Activated CD4-positive, alpha-beta T cell treated with anti-CD3 and anti-CD28 coated beads, Interleukin-2, amount 10 ng/mL, durations not matched to agents 24 days and 14 days (primary cell): ENCODE measurements at places on chromosomes 12 and 14. TPM values are rescaled to one million over a fixed set of nuclear protein-coding genes. Genes with fewer than 3 reads are reported as not detected.

GRCh38 chr14:100781952-100782351 lies 44.0 kb upstream of the MEG3 start:
- no peak for DNase-seq

GRCh38 chr14:101791919-101792572 lies 30.5 kb downstream of the PPP2R5C start:
- DNase-seq: peak; percentile 63

- DNase-seq: no peak
These were observed 51.7 kb downstream of the ADGRD1 start for GRCh38 chr12:131005161-131006035.

DNA sequence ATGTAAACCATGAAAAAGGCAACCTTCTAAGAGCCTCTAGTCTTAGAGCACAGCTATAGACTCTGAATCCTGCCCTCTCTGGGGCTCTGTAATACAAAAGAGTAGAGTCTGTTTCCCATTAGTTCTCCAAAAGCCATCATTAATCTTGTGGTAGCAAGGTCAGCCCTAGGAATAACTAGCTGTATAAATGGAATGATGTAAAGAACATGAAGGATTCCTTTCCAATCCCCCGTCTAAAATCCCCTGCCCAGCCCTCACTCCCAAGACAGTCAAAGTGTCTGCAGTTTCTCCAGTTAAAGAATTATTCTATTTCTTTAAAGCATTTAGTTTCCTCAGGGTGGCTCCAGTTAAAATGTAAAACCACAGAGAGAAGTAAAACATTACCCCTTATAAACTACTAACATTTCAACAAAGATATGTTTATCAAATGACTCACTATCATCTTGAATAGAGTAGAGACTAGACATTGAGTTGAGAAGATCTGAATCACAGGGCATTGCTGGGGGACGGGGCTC lies 104.2 kb downstream of the ST8SIA1 start:
- DNase-seq: no peak

GRCh38 chr12:57270966-57271470 lies 20.0 kb upstream of the STAC3 start:
- no peak for DNase-seq

GRCh38 chr12:28780096-28780495 lies 369.0 kb upstream of the FAR2 start:
- DNase-seq: no peak

DNA sequence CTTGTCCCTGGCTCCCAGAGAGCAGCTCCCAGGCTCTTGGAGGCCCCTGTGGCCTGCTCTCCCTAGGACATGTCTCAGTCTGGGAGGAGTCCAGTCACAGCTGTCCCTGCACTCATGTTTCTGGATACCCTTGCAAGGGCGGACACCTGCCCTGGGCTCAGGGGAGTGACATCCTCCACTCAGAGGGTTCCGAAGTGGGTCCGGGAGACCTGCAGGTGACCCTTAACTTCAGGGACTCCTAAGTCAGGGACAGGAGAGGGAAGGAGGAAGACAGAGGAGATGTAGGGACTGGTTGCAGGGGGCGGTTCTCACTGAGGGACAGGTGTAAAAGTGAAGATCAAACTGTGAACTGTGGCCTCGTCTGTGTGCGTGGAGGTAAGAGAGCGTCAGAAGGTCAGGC lies 37.6 kb downstream of the CACNA2D4 start:
- peak; percentile 48 for DNase-seq

- no peak for DNase-seq
These were observed 127.2 kb upstream of the MYF6 start for GRCh38 chr12:80580254-80580653.

GRCh38 chr12:43177276-43177675 lies 374.7 kb downstream of the ADAMTS20 start:
- DNase-seq: no peak

GRCh38 chr12:42565633-42566032 lies 23.9 kb downstream of the PRICKLE1 start:
- DNase-seq: no peak

DNA sequence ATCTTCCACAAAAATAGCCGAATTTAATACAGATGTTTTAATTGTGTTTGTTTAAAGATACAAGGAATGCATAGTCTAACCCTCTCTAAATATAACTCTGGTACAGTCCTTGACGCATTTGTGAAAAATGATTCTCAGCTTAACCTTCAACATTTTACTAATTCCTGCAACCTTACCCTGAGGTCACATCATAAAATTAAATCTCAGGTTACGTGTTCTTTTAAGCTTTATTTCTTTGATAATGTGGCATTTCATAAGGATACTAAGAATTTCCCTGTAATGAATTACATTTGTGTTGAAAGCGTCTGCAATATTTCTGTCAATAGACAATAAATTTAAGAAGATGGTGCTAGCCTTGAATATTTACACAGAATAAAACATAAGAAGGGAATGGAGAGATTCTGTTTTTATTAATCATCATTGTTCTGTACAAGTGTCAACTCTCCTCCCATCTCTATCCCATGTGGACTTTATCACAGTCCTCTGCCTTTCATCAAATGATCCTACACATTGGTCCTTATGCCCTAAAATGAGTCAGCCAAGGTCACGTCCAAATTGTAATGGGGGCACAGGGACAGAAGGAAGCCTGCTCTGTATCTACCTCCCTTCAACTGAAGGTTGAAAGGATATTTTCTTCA lies 769.3 kb upstream of the FLRT2 start:
- DNase-seq: no peak

DNA sequence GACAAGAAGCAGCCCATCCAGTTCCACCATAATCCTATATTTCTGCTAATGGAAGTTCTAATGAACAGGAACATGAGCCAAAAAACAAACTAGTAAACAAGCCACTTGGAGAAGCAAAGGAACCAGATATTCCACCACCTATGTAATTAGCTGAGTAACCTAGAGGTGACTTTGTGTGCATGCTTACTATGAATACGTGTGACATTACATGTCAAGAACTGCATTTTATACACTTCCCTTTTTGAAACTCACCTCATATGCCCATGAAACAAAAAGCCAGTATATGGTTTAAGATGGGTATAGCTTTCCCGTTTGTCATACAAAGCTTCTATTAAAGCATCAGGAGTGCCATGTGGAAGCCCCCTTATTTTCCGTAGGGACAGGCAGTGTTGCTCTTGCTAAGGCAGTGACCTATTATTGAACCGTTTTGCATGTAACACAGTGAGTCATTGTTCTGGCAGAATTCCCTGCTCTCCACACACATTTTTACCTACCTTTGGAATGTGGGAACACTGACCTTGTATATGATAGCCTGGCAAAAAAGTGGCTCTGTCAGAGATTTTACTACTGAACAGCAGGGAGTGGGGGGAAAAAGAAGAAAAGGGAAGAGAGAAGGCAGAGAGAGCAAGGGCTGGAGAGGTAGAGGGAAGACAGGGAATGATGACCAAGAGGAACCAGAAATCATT lies 34.8 kb upstream of the FRMD6 start:
- DNase-seq: no peak

- DNase-seq: no peak
These were observed 165.9 kb downstream of the DERA start for GRCh38 chr12:16076970-16077522.

GRCh38 chr12:50224026-50224692 lies 57.0 kb upstream of the CERS5 start:
- peak; percentile 70 for DNase-seq

DNA sequence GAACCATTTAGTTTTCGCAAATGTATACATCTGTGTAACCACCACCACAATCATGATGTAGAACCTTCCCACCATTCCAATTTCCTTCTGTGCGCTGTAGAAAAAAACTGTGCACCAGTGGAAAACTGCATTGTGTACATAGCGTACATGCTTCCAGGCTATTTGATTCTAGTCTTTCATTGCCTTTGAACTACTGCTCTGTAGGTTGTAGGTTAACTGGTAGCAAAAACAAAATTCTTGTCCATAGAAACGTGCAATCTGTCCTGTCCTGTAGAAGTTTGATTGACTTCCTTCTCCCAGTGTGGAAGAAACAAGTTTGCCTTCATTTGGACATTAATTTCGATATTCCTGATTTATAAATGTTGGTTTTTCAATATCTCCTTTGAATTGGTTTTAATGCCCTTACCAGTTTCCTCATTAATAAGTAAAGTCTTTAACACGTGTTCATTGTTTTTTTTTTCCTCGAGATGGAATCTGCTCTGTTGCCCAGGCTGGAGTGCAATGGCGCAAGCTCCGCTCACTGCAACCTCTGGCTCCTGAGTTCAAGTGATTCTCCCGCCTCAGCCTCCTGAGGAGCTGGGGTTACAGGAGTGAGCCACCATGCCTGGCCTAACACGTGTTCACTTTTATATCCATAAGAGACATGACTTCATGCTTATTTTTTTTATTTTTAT lies 3.6 kb upstream of the ISM2 start:
- no peak for DNase-seq

GRCh38 chr12:11578461-11578993 lies 70.9 kb upstream of the ETV6 start:
- DNase-seq: no peak

GRCh38 chr12:50021031-50021430 lies 4.3 kb downstream of the RACGAP1 start:
- no peak for DNase-seq

- no peak for DNase-seq
These were observed 129.1 kb upstream of the TBX3 start for GRCh38 chr12:114812858-114813761.

DNA sequence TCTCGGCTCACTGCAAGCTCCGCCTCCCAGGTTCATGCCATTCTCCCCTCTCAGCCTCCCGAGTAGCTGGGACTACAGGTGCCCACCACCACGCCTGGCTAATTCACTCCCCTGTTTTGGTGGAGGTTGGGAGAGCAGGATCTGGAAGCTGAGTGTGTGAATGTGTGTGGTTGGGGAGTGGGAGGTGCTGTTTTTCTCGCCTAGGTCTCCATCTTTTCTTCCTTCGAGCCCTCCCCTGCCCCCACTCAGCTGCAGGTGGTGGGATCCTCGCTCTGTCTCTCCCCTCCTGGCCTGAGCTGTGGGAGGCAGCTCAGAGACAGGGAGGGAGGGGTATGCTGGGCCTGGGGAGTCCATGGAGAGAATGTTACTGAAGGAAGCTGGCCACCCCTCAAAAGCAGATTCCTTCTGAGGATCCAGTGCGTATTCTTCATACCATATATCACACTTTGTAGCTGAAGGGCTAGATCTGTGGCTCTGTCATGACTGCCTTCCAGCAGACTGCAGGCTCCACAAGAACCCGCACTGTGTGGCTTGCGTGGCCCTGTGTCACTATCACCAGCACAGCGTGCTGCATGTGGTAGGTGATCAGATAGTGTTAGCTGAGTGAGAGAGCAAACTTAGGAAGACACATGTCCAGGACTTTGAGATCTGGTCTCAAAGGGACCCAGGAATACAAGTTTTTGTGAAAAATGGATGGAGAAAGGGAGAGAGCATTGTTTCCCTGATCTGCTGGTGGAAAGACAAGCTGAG lies 2.8 kb downstream of the KRT83 start:
- no peak for DNase-seq

DNA sequence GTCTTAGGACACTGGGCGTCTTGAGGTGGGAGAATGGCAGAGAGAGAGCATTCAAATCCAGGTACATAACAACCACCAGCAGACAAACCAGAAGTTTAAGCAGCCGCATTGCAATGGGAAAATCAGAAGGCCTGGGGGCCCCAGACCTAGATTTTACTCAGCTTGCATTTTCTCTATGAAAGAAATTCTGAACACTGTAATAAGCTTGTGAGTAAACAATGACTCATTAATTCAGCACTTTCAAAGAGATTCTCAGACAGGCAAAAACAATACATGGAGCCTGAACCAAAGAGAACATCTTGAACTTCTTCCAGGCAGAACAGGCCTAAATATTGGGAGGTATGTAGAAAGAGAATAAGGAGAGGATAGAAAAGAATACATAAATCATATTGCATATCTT lies 69.8 kb upstream of the IFNG-AS1 start:
- DNase-seq: no peak

GRCh38 chr14:67856827-67857226 lies 37.2 kb downstream of the RAD51B start:
- no peak for DNase-seq

DNA sequence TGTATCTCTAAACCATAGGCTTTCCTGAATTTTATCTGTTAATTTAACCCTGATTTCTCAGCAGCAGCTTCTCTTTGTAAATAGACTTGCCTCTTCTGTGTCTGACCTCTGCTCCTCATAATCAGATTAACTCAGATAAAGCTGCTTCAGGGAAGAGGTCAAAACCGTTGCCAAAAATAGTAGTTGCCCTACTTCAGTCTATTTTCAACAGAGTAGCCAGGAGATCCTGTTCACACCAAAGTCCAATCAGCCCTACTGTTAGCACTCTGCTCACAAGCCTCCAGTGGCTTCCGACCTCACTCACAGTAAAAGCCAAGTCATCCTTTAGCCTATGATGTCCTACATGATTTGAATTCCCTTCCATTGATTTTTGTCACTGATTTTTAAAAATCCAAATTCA lies 258.4 kb downstream of the PPFIA2 start:
- DNase-seq: no peak

DNA sequence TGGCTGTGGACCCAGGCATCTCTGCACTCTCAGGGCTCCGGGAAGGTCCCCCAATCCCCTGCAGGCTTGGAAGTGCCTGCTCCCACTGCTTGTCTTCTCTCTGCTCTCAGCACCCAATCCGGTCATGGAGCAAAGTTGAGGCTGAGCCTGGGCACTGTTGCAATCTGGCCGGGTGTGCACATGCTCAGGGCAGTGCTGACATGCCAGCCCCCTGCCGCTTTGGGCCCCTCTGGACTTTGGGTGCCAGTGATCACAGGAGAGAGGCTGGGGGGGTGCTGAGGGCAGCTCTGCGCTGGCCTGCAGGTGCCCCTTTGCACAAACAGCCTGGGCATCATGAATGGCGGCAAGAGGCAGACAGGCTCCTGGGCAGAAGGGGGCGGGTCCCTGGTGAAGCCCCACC lies 85.4 kb upstream of the OSBPL8 start:
- DNase-seq: no peak

GRCh38 chr12:18476861-18477260 lies 215.5 kb downstream of the PIK3C2G start:
- no peak for DNase-seq

GRCh38 chr14:84857571-84857970 lies 672.4 kb upstream of the FLRT2 start:
- no peak for DNase-seq

TSPAN11 gene
- not detected in 2 replicates for total RNA-seq

CPM gene
- 63.5 and 76.5 TPM in 2 replicates for total RNA-seq

ERBB3 gene
- total RNA-seq: 0.14 and 0.57 TPM in 2 replicates

VDR gene
- total RNA-seq: 267 and 277 TPM in 2 replicates

TPH2 gene
- not detected in 2 replicates for total RNA-seq

NAP1L1 gene
- total RNA-seq: 652 and 689 TPM in 2 replicates

BEGAIN gene
- 3.0 and 4.8 TPM in 2 replicates for total RNA-seq
